ENCODE measurements at places on chromosomes 6 and 20.

- DNase-seq: no peak
Measured at GRCh38 chr6:129094147-129094546, 211.2 kb downstream of the LAMA2 start.

DNA sequence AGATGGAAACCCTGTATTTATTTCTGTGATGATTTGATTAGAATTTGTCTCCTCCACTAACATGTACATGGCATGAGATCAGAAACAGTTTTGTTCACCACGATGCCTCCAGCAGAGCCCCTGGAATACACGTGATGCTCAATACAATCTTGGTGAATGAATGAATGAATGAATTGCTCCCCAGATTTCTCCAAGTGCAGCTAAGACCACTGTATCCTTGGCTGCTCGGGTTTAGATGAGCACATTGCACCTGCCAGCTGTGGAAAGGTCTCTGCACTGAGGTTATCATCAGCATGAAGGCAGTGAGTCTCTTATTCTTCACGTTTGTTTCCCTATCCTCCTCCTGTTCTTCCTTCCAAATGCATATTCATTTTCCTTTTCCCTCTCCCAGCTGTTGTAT is 17.9 kb downstream of the CASS4 start:
- DNase-seq: no peak

DNA sequence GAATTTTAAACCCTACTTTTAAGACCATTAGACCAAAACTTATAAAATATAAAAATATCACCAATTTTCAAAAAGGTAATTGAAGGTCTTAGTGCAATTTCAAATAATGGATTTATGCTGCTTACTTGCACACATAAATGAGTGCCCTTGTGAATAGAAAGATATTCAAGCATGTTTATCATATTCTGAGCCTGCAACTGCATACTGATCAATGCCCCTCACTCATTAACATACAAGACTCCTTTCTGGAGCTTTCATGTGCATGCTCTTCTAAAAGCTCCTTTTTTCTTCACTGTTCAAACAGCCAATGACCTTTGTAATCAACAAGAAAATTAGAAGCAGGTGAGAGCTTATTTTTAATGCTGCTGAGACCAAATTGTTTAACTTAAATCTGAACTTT is 1139.3 kb downstream of the HACE1 start:
- DNase-seq: no peak

DNA sequence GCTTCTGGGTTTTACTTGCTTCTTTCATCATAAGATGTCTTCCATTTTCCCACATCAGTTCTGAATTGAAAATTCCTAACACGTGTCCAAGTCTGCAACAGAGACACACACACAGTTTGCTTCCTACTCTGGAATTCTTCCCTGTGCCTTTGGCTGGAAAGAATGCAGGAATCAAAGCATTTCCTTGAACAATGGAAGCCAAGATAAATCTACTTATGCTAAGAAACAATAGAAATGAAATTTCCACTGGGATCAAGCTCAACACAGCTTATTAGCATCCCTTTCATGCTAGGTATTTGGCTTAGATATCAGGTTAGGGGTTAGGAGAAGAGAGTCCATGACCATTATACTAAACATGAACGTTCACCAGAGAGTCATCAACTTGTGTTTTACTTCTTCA is 101.1 kb upstream of the SCAF8 start:
- DNase-seq: no peak

DNA sequence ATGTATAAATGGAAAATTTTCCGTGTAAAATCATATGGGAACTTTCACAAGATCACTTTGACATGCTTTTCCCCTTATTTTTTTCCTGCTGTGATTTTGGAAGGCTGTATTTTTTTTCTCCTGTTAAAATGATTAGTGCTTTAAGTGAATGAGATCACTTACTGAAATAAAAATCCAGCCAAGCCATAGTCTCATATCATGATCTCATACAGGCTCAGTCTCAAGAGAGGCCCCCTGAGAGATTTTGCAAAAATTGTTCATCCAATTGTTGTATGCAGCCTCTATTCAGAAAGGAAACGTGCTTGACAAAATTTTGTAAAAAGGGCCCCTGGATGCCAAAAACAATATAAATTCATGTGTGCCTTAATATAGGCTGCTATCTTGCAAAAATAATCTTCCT is 528.2 kb downstream of the HDGFL1 start:
- no peak for DNase-seq

- no peak for DNase-seq
Measured at GRCh38 chr6:38143191-38144150, 323.9 kb downstream of the ZFAND3 start.

- DNase-seq: no peak
Measured at GRCh38 chr20:38935285-38935684, 9.1 kb downstream of the FAM83D start.

DNA sequence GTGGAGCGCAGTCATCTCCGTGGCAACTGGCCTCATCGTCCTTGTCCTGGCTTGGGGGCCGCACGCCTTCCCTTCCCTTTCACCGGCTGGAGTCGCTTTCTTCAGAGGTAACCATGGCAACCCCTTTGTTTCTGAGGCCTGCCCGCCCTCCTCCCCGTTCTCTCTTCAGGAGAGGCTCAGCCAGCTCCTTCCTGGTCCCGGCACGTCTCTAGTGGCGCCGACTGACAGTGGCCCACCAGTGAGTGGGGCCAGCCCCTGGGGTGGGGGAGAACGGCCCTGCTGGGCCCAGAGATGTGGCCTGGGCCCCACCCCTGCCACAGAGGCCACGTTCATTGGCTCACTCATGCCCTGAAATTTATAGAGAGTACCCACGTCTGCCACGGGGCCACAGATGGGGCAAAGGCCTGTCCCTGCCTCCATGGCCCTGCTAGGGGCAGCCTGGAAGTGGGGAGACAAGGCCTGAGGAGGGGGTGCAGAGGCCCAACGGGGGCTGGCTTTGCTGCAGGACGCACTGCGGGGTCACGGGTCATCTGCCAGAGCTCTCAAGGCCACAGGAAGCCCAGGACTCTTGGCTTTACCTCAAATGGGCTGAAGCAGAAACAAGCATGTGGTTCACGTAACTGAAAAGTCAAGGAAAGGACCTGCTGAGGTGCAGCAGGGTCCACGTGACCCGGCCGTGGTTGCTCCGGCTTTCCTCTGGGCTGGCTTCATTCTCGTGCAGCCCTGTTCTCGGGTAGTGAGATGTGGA is 1.4 kb upstream of the OSBPL2 start:
- no peak for DNase-seq

- no peak for DNase-seq
Measured at GRCh38 chr6:106149472-106150069, 63.4 kb downstream of the PRDM1 start.

- DNase-seq: no peak
Measured at GRCh38 chr6:6918216-6918983, 189.4 kb upstream of the RREB1 start.

- DNase-seq: no peak
Measured at GRCh38 chr20:41837669-41838224, 219.6 kb upstream of the CHD6 start.

DNA sequence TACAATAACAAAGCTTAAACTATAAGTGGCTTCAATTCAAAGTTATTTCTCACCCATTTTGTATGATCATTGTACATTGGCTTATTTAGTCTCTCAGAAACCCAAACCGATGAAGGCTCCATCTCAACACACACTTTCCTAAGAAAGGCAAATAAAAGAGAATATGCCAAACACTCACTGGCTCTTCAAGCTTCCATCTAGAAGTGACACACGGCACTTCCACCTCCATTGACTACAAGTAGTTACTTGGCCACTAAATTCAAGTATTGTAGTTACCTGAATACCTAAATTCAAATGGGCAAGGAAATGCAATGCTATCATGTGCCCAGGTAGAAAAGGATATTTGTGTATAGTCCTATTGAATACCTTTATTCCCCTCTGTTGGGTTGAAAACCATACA is 170.6 kb downstream of the OGFRL1 start:
- no peak for DNase-seq

GRCh38 chr6:1013656-1014430 is 298.1 kb upstream of the FOXQ1 start:
- no peak for DNase-seq

- no peak for DNase-seq
Measured at GRCh38 chr6:31633447-31633846, 12.9 kb downstream of the PRRC2A start.

- no peak for DNase-seq
Measured at GRCh38 chr6:56798163-56798562, 155.5 kb upstream of the DST start.

- no peak for DNase-seq
Measured at GRCh38 chr6:56962441-56962840, 7.5 kb downstream of the BEND6 start.

GRCh38 chr6:744666-745353 is 51.9 kb upstream of the EXOC2 start:
- no peak for DNase-seq

GRCh38 chr6:98648211-98648914 is 186.0 kb upstream of the POU3F2 start:
- DNase-seq: no peak

GRCh38 chr6:34673064-34673463 is 23.5 kb downstream of the ILRUN start:
- DNase-seq: no peak

DNA sequence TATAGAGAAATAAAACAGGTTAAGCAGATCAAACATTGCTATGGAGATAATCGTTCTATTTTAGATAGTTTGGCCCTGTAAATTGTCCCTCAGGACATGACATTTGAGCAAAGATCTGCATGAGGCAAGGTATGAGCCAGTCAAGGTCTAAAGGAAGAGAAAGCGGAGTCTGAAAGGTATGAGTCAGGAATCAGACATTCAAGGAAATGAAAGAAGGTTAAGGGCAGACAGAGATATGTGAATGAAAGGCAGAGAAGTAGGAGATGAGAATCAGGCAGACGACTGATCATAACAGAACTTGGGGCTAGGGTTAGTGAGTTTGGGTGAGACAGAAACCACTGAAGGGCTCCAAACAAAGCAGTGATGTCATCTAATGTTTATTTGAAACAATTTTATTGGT is 775.8 kb downstream of the MAFB start:
- DNase-seq: no peak

DNA sequence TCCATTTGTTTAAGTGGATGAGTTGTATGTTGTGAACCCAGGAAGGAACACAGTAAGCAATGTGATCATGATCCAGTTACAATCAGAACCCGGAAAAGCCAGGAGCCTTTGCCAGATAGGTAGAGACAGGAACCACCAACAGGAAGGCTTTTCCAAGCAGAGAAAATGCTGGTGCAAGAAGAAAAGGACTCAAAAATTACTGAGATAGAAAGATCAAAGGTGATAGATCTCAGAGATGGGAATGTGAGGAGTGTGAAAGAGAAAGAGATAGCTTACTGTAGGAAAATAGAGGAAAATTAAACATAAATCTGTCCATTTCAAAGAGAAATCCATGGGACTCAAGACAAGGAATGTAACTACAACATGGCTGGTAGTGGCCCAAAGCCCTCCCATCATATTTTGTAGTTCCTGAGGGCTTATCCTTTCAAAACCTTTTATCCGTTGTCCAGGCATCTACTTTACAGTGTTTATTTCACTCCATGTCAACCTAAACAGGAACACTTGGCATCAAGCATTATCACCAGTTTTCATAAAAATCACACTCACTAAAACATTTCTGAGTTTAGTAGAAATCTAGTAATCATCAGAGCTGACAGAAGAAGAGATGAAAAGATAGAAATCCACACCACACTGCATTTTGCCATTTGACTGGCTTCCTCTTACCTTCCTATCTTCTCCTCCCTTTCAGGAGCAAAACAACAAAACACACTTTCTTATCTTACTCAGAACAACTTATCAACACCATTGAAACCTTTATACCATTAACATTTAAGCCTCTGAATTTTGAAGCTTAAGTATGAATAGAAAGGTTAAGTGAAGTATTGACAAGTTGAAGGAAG is 44.5 kb upstream of the STXBP5 start:
- no peak for DNase-seq

DNA sequence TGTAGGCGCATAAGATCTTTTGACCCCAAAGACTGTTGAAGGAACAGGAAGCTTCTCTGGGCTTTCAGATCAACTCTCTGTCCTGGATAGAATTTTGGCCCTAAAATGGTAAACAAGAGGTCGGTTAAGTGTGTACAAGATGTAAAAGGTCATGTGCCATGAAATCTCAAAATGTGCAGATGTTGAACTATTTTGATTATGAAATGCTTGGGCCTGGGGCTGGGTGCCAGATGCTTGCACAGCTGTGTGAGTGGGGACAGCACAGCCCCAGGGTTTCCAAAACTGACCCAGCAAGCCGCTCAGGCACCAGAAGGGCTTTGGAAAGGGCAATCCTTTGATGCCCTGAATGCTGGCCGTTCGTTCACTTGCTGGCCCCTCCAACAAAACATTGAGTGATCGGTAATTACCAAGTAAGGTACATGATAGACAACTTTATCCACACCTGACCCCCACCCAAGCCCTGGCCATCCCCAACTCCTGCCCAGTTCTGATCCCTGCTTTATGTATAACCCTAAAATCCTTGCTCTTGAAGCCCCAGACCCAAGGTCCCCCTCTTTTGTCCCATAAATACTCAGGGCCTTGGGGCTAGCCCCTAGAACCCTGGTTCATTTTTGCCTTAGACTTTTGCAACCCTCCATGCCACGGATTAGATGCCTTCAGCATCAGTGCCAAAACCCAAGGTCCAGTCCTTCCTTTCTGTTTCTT is 1.9 kb downstream of the TMEM239 start:
- DNase-seq: no peak

DNA sequence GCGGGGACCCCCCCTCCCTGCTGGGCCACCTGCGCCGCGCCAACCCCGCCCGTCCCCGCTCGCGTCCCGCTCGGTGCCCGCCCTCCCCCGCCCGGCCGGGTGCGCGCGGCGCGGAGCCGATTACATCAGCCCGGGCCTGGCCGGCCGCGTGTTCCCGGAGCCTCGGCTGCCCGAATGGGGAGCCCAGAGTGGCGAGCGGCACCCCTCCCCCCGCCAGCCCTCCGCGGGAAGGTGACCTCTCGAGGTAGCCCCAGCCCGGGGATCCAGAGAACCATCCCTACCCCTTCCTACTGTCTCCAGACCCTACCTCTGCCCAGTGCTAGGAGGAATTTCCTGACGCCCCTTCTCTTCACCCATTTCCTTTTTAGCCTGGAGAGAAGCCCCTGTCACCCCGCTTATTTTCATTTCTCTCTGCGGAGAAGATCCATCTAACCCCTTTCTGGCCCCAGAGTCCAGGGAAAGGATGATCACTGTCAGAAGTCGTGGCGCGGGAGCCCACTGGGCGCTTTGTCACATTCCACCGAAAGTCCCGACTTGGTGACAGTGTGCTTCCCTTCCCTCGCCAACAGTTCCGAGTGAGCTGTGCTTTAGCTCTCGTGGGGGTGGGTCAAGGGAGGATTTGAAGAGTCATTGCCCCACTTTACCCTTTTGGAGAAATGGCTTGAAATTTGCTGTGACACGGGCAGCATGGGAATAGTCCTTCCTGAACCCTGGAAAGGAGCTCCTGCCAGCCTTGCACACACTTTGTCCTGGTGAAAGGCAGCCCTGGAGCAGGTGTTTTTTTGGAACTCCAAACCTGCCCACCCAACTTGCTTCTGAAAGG is 2.1 kb downstream of the VEGFA start:
- DNase-seq: no peak

DNA sequence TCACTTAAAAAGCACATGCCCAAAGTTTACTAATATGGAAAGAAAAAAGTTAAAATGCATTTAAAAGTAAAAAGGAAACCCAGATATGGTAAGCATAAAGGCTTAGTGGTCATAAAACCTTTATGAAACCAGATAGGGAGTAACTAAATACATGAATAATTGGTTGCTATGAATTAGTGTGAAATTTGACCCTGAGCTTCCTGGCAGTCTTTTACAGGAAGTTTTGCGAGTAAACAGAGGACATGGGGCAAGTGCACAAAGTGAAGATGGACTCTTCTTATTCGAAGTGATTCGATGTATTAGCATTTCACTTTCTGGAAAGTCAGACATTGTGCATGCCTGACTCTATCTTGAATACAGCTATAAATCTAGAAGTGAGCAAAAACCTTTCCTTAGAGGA is 90.9 kb upstream of the MLIP start:
- no peak for DNase-seq

GRCh38 chr6:13538084-13538483 is 36.3 kb upstream of the SIRT5 start:
- no peak for DNase-seq

All from naive thymus-derived CD8-positive, alpha-beta T cell (primary cell).